Small intestine (tissue), 16 donors: ENCODE measurements at places on chromosomes 12 and 14.

DNA sequence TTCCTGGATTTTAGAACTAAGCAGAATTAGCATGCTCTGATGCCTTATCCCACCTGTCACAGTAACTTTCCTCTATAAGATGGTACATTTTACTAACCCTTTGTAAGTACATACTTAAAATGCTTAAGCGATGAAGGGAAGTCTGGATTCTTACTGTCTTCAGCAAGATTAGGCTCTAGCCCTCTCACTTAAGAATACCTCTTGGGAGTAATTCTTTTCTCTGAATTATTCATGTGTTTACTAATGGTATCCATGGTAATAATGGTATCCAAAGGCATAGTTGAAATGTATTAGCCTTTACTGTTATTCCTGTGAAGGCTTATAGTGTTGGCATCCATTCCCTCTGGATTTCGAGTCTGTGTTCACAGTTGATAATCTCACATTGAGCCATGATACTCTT is 176.9 kb downstream of the MON2 start:
- no peak for DNase-seq

DNA sequence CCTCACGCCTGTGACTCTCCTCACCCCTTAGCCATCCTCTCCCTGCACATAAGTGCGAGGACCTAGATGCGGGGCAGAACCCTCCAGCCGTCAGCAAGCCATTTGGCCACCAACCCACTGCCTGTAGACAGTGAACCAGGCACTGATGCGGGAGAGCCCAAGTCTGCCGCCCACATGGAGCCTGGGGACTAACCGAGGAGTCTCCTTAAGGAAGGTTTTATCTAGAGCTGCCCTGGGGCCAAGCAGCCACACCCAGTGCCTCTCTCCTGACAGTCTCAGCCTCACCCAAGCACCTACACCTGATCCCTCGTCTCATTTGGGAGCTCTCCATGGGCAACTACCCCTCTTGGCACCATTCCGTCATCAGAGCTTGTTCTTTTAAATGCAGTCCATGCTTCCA is 72.7 kb downstream of the CHGA start:
- DNase-seq, result no peak

DNA sequence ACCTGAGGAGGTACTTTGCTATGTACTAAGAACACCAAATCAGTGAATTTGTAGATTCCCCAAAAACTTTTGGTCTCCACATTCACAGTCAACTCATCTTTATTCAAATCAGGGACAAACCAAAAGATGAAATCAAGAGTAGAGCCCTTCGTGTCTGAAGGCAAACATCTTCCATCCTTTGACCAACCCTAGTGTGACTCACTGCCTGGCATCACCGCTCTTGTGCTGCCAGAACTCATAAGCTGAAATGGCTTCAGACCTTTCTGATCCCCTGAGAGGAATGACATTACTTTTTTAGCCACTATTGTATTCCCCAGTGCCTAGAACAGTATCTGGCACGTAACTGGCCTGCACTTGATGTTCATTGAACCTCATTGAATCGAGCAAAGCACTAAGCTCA is 50.1 kb downstream of the GOLGA5 start:
- no peak for DNase-seq

DNA sequence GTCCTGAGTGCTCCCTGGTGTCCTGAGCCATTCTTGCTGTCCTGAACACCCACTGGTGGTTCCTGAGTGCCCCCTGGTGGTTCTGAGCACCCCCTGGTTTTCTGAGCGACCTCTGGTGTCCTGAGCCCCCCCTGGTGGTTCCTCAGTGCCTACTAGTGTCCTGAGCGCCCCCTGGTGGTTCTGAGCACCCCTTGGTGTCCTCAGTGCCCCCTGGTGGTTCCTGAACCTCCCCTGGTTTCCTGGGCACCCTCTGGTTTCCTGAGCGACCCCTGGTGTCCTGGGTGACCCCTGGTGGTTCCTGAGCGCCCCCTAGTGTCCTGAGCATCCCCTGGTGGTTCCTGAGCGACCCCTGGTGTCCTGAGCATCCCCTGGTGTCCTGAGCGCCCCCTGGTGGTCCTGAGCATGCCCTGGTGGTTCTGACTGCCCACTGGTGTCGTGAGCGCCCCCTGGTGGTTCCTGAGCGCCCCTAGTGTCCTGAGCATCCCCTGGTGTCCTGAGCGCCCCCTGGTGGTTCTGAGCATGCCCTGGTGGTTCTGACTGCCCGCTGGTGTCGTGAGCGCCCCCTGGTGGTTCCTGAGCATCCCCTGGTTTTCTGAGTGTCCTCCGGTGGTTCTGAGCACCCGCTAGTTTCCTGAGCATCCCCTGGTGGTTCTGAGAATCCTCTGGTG is 473.1 kb downstream of the TMEM121 start:
- DNase-seq, result peak; percentile 60

- peak; percentile 97 for DNase-seq
Observed at GRCh38 chr14:101760138-101761011, 1.1 kb upstream of the PPP2R5C start.

DNA sequence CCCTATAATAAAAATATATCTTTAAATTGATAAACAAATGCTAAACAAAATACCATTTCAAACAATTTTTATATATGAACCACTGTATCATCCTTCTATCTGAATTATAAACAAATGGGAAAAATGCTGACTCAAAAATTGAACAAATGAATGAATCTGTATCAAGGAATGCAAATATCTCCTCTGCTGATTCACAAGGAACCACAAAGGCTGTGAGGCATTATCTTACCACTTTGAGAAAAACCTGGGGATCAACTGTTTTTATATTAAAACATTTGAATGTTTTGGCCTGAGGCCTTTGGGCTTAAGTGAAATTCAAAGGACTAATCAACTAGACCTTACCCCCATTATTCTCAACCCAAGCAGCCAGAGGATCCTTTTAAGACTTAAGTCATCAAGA is 86.3 kb downstream of the EML5 start:
- DNase-seq, result no peak

DNA sequence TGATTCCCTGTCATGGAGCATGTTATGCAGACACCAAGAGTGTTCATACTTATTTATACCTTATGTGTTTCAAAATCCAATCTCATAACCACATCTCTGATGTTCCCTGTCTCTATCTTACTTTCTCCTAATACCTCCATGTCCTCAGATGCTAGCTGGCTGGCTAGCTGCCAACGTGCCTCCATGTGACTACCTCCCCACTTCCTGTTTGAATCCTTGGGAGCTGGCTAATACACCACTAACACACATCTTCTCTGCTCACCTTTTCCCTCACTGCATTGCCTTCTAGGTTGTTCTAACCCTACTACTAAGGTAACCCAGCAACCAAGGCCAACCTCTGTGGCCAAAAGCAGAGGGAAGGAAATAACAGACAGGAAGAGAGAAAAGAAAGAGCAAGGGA is 27.3 kb downstream of the TTC5 start:
- no peak for DNase-seq

DNA sequence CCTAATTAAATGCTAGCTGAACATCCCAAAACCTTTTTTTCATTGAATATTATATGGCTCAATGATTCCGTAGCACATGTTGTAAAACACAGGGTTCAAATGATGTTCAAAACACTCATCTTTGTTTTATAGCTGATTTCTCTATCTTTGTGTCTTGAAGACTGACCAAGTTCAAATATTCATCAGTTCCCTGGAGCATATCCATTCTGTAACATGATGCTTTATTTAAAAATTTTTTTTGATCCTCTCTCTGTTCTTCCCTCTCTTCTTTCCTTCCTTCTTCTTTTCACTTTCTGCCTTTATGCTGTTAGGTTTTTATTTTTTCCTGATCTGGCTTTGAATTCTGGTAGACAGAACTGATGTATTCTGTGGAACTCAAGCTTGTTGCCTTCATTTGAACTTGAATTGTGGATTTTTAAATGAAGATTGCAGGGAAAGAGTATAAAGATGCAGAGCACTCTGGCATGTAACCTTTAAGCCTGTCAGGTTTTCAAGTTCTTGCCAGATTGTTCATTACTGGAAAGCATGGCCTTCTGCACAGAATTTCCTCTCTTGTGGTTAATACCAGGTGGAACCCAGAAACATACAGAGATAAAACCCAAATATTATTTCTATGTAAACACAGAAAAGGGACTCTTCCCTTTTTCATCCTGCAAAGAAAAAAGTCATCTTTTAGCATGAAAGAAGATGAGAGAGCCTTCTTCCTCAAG is 39.5 kb downstream of the PROX2 start:
- DNase-seq, result no peak

- DNase-seq, result no peak
Observed at GRCh38 chr12:54390176-54390667, 5.7 kb upstream of the ZNF385A start.

- peak; percentile 71 for DNase-seq
Observed at GRCh38 chr12:131929581-131930456, 743 bp downstream of the PUS1 start.

- DNase-seq, result no peak
Observed at GRCh38 chr14:101813171-101813759, 51.8 kb downstream of the PPP2R5C start.

GRCh38 chr12:125033288-125033687 is 31.9 kb upstream of the AACS start:
- DNase-seq, result no peak

DNA sequence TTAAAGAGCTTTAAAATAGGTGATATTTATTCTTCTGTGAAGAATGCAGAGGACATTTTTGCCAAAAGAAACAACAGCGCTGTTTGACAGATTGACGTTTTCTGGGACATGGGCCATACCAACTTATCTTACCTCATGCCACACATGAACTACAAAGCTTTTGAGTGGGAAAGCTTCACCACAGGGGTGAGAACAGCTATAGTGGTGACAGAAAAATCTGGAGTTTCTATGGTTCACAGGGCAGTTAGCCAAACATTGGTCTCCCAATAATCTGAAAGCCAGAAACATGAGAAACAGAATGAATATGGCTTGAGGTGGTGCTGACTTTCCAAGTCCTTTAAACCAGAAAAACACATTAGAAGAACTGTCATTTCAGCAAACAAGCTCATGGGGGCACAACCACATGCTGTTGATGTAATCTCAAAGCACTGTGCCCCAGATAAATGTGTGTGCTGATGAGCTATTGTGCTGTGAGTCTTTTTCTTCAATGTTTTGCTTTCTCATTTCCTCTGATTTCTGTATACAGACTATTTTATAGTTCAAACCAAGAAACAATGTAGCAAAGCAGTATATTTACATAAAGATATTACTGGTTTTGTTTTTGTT is 905.4 kb downstream of the SLC16A7 start:
- DNase-seq, result no peak

DNA sequence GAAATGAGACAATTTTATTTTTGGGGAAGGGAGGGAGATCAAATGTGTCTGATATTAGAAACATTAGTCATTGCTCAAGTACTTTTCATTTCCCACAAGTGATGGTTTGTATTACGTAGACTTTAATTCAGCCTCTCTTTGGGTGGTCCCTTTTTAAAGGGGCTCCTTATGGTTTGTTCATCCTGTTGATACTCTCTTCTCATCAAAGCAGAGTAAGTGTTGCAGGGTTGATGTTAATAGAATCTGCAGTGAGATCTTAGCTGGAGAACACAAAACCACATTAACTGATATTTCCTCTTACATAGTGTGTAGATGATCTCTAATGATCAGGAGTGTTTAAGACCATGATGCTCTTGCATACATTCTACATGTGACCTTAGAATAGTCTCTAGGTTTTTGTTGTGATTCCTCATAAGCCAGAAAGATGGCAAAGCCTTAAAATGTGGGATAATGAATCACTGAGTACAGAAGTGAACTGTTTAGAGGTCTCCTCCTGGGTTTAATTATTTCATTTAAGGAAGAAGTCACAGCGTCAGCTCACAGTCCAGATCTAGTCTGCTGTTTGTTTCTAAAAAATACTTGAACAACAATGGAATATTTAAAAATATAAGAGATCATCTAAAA is 87.4 kb upstream of the PTPRR start:
- DNase-seq, result no peak

- no peak for DNase-seq
Observed at GRCh38 chr12:31790759-31791158, 61.9 kb upstream of the AMN1 start.

GRCh38 chr12:114500775-114501473 is 95.0 kb upstream of the TBX5 start:
- DNase-seq, result no peak

DNA sequence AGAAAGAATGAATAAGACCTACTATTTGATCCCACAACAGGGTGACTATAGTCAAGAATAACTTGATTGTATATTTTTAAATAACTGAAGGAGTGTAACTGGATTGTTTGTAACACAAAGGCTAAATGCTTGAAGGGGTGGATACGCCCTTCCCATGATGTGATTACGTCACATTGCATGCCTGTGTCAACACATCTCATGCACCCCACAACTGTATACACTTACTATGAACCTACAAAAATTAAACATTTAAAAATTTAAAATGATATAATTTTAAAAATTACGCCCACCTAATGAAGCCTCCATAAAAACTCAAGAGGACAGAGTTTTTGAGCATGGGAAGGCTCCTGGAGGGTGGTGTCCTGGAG is 94.5 kb downstream of the SCARB1 start:
- no peak for DNase-seq

DNA sequence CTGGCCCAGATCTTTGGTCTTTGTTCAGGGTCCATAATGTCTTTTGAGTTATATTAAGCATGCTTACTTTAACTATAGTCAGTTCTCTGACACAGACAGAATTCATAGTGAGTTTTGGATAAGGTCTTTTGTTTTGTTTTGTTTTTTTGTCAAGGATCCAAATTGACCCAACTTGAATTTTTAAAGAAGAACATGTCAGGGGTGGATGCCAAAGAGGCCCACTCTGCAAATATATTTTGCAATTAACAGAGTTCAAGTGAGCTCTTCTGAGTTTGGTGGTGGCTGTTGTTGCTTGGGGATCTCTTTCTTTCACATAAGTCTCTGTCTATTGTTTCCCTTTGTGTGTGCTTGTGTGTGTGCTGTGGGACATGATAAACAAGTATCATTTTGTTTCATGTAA is 34.4 kb upstream of the PMCH start:
- no peak for DNase-seq

DNA sequence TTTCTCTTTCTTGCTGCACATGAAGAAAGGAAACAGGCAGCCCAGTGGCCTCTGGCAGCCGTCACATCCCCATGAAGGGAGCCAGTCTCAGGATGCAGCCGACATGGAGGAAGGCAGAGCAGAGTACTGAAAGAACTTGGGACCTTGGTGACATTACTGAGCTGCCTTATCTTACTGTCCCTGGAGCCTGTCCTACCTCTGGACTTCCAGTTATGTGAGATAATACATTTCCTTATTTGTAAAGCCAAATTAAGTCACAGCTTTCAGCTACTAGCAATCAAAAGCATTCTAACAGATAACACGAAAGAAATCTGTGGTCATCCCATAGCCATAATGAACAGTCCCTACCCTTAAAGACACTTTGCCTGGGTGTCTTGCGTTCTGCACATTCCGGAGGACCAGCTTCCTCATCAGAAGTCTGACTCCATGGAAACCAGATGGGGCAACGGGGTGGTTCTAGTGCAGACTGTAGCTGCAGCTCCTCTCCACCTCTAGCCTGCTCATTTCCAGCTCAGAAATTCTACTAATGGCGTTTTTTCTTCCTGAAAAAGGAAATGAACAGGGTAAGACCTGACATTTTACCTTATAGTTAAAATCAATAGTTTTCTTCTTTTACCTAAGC is 7.8 kb upstream of the EGLN3 start:
- no peak for DNase-seq
